ENCODE measurements at places on chromosomes 5 and 9.

- DNase-seq: no peak
Measured at GRCh38 chr5:128199104-128199503, 115.5 kb downstream of the SLC12A2 start.

- no peak for DNase-seq
Measured at GRCh38 chr9:71634752-71635151, 133.6 kb downstream of the CEMIP2 start.

DNA sequence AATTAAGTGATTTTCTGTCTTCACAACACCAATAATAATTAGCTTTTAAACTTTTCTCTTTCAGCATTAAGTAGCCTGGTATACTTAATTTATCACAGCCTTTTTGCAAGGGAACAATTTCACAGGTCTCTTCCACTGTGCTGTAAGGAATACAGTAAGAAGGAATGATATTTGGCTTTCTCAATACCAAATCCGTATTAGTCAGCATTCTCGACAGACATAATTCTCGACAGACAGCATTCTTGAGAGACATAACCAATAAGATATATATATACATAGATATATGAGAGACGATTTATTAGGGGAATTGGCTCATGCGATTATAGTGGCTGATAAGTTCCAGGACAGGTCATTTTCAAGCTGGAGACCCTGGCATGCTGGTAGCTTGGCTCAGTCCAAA, 18.0 kb downstream of the PRKAA1 start:
- no peak for DNase-seq

GRCh38 chr5:131393498-131393968, 129.7 kb downstream of the CDC42SE2 start:
- no peak for DNase-seq

DNA sequence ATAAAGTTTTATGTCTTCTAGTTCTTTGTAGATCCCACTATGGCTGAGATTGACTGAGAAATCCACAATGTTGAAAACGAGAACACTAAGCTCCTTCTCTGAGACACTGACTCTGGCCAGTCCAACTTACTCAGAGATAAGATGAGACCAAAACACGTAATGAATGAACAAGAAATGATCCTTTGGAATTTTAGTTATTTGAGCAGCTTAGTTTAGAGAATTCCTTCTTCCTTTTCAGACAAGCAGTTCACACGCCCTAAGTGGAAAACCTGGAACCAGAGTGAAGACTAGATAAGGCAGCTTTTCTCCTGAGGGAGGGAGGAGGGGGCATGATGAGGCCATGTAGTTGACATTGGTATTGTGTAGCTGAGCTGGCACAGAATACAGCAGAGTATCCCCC, 139.6 kb downstream of the GABRB2 start:
- no peak for DNase-seq

- no peak for DNase-seq
Measured at GRCh38 chr5:41095324-41096101, 24.4 kb upstream of the MROH2B start.

DNA sequence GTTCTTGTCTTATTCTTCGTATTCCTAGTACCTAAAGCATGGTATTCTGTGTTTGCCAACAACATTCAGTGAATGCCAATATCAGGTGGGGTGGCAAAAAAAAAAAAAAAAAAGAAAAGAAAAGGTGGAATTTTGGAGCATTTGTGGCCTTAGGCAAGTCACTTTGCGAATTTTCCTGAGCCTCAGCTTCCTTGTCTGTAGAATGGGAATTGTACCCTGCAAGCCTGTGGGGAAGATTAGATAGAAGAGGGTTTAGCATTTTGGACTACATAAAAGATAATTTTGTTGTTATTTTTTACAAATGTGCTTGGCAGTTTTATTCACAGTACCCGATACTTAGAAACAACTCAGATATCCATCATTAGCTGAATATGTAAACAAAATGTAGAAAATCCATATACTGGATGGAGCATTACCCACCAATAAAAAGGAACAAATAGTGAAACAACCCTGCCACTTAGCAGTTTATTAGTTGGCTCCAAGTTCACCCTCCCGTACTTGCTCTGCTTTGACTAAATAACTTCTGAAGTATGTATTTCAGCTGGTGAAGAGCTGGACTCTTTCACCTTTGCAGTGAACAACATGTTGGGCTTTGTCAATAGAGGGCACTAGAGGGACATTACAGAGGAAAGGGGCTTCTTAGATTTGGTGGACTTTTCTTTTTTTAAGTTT, 13.6 kb downstream of the UBE2D2 start:
- no peak for DNase-seq

DNA sequence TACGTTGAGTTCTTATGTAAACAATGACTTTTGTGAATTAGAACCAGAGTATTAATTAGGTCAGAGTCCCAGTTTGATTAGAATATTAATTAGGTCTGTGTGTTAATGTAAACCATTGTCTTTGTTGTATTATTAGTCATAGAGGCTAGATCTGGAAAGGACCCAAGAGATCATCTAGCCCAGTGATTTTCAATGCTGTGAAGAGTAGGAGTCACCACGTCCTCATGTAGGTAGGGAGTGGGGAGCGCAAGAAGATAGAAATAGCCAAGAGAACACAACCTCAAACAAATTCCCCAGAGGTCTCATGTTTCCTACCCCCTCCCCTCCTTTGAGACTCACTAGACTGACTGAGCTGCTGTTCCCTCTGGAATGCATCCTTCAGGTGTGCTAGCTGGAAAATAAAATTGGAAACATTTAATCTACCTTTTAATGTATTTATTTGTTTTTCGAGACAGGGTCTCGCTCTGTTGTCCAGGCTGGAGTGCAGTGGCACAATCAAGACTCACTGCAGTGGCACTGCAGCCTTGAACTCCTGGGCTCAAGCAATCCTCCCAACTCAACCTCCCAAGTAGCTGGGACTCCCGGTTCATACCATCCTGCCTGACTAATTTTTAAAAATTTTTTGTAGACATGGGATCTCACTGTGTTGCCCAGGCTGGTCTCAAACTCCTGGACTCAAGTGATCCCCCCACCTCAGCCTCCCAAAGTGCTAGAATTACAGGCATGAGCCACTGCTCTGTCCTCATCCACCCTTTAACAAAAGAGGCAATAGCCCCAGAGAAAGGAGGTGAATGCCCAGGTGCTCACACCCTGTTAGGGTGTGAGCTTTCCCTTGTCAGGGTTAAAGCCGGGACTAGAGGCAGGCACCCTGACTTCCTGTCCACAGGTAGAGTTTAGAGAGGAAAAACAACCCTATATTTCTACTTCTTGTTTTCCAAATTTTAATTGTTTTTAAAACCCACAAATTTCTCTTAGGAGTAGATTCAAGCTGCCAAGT, 92.9 kb downstream of the INIP start:
- no peak for DNase-seq

DNA sequence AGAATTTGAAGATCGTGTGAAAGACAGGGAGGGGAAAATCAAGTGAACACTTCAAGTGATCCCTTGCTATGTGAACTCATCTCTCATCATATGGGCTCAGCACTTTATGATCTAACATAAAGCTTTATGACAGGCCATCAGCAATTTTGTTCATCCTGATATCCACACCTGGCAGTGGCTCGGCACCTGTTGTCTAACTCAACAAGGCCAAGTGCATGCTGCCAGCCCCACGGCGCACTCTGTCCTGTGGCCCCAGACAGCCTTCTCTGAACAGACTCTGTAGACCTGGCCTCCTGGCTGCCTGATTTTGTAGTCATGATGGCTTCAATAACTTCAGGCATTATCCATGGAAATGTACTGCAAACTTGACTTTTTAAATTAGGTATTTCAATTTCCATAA, 106.3 kb downstream of the MEF2C start:
- no peak for DNase-seq

DNA sequence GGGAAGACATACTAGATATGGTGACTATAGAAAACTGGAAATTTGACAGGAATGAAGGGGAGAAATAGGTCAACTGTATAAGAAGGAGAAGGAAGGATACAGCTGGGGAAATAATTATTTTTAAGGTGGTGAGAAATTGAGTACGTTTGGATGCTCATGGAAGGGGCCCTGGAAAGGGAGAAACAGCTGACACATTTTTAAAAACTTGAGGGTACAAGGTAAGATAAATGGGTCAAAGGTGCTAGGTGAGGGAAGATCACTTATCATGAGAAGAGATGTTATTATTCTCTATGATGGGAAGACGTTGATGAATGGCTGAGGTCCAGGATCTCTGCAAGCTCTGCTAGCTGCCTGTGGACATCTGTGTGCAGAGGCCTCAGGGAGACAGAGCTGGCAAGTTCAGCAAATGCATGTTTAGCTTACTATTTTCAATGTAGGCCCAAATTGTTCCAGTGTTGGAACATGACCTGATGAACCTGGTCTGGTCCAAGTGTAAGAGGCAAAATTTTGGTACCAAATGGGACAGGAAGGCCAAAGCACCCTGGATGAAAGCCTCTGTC, 181.7 kb downstream of the MTRR start:
- DNase-seq: no peak
